Stimulated activated CD4-positive, alpha-beta T cell treated with anti-CD3 and anti-CD28 coated beads, Interleukin-1b, Interleukin-23, amount 100 ng/mL, for 1 hour (primary cell): ENCODE measurements at places on chromosomes 7 and 10.

DNA sequence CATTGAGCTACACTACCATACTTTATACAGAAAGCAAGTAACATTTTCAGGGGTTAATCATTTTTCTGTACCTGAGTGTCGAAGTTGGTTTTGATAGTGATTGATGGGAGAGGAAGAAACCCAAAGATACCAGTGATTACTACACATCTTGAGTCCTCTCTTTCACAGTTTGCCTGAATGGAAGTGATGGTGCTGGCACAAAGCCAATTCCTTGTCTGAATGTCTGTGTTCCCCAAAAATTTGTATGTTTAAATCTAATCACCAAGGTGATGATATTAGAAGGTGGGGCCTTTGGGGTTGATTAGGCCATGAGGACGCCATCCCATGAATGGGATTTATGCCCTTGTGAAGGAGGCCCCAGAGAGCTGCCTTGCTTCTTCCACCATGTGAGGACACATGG is 696.9 kb upstream of the ANKRD30A start:
- DNase-seq, result no peak

DNA sequence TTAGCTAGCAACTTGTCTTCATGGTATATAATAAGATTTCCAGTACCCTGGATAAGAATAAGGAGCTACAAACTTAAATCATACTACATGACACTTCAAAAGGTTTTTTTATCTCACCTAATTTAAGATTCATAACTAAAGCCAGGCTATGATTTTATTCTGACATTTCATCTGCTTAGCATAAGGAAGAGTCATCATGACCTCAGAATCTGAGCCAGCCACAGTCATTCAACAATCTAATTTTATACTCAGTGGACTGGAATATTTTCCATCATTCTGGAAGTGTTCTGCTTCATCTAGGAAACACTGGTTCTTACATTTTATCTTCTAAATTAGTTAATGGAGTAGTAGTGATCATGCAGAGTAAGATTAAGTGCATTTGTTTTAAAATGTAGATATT is 102.1 kb upstream of the KCND2 start:
- no peak for DNase-seq

- no peak for DNase-seq
Measured at GRCh38 chr7:17939211-17939605, 1.1 kb downstream of the SNX13 start.

DNA sequence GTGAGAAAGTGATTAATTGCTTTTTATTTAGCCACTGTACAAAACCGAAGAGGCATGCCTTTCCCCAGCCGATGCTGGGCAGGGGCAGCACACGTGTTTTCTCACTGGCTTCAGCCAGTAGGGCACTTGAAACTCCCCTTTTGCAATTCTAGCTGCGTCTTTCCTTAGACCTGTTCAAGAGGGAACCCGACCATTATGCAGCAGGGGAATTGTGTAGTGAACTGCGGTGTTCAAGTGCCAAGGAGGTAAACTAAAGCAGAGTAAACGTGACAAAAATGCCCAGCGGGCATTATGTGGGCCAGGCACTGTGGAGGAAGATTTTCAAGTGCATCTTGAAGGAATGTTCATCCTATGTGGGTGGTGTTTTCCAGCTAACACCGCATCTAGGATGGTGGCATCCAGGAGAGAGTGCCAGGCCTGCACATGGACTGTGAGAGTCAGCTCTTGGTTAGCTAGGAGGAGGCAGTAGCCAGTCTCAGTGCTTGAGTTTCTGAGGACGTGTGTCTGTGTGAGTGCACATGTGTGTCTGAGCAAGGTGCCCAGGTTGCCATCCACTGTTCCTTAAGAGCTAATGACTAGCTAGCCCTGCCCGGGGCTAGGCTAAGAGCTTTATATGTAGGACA is 3.3 kb downstream of the WIPF3 start:
- no peak for DNase-seq

DNA sequence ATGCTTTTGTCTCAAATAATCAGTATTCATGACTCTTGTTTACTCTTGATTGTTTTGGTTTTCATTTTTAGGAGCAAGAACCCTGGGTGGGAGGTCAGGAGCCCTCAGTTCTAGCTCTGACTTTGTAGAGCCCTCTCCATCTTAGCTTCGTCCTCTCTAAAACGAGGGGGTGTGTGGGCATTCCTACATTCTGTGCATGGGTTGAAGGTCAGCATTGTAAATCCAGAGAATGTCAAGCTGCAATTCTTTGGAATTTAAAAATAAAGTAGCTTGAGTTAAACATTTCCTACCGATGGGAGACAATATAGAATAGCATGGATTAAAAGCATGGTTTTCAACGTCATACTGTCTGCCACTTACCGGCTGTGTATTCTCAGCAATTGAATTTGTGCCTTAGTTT is 128.3 kb downstream of the PRPF18 start:
- DNase-seq, result no peak
